ENCODE measurements at places on chromosomes 13 and 19.
A peak's percentile ranks its signal among the peaks of the same experiment; 100 is the strongest.

DNA sequence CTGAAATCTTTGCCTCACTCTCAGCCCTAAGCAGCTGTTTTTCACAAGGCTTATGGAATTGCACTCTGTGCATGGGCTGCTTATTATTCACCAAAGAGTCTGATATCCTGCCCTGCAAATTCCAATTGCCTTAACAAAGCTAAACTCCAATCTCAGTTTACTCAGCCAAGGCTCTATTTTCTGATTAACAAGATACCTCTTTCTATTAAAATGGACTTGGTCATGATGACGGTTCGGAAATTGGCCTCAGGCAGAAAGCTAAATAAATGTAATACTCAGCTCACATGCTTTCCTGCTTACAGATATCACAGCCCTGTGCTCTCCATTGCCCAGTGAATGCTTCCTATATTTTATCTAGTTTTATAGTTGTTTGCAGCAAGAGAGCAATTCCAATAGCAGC is 1270.8 kb downstream of the PCDH9 start:
- no peak for DNase-seq

DNA sequence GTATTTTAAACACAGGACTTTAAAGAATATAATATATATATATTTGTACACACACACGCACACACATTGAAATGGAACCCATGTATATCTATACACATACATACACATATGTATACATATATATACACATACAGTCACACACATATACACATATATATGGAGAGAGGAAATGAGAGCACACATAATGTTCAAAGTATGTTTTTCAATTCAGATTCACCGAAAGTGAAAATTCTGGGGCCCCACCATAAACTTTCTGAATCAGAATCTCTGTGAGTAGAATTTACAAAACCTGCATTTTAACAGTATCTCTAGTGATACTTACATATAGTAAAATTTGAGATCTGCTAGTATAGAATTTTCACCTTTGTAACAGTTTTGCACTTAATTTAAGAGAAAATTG is 60.4 kb upstream of the OBI1 start:
- no peak for DNase-seq

DNA sequence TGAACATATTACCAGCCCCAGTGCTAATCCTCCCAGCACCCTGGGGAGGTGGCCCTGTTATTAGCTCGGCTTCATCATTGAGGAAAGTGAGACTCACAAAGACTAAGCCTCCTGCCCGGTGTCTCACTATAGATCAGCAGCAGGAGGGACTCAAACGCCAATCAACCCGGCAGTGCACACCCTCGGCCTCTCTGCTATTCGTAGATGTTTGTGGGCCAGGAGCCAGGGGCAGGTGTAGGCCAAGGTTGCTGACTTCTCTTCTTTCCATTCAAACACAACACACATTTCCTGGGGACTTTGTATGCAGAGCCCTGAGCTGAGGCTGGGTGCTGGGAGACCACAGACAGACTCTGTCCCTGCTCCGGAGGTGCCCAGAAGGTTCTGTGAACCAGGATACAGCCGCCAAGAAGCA is 9.4 kb upstream of the SBK3 start:
- DNase-seq: no peak

- no peak for DNase-seq
Observed at GRCh38 chr13:77118134-77118533, 91.2 kb upstream of the FBXL3 start.

GRCh38 chr19:55777528-55777927 is 8.6 kb downstream of the RFPL4AL1 start:
- DNase-seq: peak; percentile 2

- no peak for DNase-seq
Observed at GRCh38 chr19:48918801-48919247, 14.7 kb upstream of the DHDH start.

DNA sequence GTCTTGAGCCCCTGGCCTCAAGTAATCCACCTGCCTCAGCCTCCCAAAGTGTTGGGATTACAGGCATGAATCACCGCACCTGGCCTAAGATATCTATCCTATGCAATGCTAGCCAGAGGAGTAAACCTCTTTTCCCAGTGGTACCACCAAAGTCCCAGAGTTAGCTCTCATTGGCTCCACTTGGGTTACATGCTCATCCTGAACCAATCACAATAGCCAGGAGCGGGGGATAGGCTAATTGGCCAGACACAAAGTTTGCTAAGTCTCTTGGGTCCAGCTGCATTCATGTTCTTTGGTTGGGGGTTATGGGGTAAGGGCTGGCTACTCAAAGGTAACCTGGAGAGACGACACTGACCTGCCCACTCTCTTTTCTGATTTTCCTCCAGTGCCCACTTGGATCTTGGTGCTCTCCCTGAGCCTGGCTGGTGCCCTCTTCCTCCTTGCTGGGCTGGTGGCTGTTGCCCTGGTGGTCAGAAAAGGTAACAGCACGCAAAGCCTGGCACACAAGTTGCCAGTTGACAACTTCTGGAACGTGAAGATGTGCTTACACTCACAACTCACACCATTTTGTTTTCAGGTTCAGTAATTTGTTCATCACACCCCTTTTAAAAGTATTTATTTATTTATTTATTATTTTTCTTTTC is 7.8 kb downstream of the C19orf38 start:
- DNase-seq: no peak

GRCh38 chr13:75296641-75297040 is 185.3 kb downstream of the TBC1D4 start:
- DNase-seq: no peak

DNA sequence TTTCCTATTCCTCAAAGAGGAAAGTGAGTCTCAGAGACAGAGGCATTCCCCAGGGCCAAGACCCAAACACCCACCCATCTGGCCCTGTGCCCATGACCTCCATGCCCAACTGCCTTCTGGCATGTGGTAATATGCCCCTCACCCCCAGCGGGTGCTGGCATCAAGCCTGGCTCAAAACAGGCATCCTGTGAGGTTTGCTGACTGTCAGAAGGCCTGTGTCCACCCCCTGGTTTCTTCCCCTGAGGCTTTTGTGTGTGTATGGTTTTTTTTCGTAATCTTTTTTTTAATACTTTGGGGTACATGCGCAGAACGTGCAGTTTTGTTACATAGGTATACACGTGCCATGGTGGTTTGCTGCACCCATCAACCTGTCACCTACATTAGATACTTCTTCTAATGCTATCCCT is 7.6 kb upstream of the KANK2 start:
- no peak for DNase-seq

- DNase-seq: no peak
Observed at GRCh38 chr13:43158516-43158915, 135.1 kb downstream of the DNAJC15 start.

DNA sequence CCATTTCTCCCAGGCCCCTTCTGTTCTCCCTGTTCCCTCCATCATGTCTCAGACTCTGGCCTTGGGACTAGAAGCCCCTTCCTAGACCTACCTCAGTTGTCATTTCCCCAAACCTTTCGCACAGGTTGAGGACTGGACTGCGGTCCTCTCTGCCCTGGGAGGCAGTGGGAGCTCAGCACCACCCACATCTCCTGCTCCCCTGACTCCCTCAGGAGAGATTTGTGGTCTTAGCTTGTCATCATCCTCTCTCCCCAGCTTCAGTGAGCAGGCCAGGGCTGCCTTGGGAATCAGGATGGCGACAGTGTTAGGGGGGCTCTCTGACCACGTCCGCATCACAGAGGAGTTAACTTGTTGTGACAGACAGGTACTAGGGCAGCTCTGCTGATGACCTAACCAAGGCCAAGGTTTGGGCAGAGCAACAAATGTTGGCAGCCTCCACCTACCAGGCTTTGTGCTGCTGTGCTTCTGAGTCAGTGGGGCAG is 25.6 kb upstream of the RNF17 start:
- no peak for DNase-seq

DNA sequence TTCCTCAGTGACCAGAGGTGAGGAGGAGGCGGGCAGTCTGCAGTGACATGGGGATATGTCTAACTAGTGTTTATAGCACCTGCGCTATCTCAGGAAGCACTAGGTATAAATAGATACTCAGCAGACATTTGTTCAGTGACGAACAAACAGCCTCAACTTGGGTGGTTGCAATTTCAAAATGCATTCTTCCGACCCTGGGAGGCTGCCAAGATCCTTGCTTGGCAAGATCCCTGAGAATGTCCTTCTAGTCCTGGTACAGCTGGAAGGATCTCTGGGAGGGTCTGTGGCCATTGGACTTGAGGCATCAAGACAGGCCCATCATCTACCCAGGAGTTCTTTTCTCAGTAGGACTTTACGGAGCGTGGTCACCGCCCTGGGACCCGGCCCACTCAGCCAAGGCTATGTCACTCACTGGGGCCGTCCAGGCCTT is 299.5 kb downstream of the ZNF536 start:
- DNase-seq: no peak

All from Panc1 (cell line).